ENCODE measurements at places on chromosomes 12 and 14.
A peak's percentile ranks its signal among the peaks of the same experiment; 100 is the strongest.

GRCh38 chr12:3085341-3086139 lies 8.4 kb downstream of the TSPAN9 start:
- no peak for DNase-seq

GRCh38 chr14:59455411-59455810 lies 9.8 kb downstream of the GPR135 start:
- DNase-seq: no peak

GRCh38 chr12:104490186-104490585 lies 33.4 kb downstream of the CHST11 start:
- DNase-seq: no peak

DNA sequence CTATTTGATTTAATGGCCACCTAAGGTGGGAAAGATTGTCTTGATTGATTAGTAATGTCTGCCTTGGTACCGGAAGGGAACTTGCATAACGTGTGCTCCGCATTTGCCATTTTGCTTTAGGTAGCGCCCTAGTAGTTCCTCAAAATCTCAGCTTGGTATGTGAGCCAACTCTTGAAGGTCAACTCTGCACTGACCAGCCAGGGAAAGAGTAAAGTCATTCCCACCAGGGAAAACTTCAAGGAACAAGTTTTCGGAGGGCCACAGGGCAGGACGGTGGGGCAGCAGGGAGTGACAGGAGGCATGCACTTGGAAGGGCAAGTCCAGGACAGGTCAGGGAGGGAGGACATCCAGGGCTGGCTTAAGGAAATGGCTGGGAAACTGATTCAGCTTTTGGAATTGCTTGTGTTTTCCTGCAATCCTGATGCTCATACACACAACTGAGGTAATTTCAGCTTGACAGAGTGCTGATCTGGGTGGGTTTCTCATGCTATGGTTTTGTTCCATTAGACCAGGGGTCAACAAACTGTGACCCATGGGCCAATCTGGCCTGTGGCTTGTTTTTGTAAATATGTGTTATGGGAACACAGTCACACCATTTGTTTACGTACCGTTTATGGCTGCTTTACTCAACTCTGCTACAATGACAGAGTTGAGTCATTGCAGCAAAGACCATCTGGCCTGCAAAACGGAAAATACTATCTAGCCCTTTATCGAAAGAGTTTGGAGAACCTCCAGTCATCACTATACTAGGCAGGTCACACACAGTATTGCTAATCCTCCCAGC lies 184.5 kb downstream of the RBM19 start:
- DNase-seq: no peak

GRCh38 chr12:14924541-14924940 lies 13.8 kb downstream of the ERP27 start:
- no peak for DNase-seq

DNA sequence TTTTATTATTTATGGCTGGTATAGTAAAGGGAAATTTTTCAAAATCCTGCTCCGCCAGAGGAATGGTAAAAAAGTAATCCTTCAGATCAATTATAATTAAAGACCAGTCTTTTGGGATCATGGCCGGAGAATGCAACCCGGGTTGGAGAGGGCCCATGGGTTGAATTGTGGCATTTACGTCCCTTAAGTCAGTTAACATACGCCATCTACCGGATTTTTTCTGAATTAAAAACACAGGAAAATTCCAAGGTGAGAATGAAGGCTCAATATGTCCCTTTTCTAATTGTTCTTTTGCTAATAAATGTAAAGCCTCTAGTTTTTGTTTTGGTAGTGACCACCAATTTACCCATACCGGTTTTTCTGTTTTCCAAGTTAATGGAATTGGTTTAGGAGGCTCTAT lies 602.8 kb downstream of the ALG10 start:
- no peak for DNase-seq

GRCh38 chr14:64764641-64765520 lies 60.7 kb downstream of the PLEKHG3 start:
- peak; percentile 22 for DNase-seq

DNA sequence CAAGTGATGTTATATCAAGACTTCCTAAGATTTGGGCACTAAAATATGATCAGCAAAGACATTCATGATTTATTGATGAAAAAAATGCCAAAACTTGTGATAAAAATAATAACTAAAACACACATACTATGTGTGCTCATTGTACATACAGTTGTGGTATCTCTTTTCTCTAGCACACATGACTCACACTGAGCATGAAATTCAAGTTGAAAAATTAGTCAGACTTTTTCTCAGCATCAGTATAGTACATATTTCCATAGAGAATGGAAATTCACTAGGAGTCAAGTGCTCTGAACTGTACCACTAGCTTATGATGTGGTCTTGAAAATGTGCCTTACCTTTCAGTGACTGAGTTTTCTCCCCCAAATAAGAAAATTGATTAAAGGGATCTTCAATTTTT lies 471.8 kb upstream of the FLRT2 start:
- no peak for DNase-seq

DNA sequence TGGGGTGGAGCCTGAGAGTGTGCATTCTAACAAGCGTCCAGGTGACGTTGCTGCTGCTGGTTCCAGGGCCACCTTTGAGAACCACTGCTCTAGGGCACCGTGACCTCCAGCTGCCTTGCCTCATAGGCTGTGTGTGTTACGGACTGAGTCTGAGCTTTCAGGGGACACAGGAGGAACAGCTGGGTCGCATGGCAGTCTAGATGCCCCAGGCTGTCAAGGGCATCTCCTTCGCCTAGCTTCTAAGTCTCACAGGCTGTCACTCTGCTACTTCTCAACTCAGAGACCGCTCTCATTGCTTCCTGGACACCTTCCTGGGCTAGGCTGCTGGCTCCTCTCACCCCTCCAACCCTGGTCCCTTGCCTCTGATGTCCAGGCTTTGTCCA lies 965 bp downstream of the KRT73 start:
- no peak for DNase-seq

- DNase-seq: no peak
Measured at GRCh38 chr12:23204933-23205778, 580.2 kb downstream of the ETNK1 start.

DNA sequence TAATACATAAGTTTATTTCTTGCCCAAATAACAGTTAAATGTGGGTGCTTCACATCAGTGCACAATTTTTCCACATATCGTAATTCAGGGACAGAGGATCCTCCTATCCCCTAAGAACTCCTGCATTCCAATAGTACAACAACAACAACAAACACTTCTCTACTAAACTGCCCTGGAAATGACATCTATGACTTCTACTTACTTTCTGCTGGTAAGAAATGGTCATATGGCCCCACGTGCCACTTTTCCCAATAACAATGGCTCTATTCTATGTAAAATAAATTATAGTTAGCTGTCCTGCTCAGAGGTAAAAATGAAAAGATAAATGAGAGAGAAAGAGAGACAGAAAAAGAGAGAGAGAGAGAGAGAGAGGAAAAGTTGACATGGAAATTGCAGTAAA lies 308.5 kb downstream of the ATXN7L3B start:
- DNase-seq: no peak

GRCh38 chr12:26162905-26163304 lies 32.5 kb upstream of the SSPN start:
- DNase-seq: no peak

GRCh38 chr14:22646570-22647254 lies 2.6 kb upstream of the OR6J1 start:
- DNase-seq: no peak

DNA sequence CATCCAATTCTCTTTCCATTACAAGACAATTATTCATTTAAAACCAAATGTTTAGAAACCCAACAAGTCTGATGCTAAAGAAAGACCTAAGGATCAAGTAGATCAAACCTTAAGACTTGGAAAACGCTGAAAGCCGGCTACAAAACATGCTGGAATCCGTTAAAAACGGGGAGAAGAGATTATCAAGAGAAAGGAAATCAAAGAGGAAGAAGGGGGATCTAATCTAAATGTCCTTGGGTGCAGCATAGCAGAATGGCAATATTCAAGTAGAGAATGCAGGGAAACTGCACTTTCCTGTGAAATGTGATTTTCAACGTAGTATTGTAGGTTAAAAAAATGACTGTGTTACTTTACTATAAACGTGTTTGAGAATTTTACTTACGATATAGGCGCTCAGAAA lies 1.3 kb downstream of the PPP1R13B start:
- DNase-seq: no peak

- no peak for DNase-seq
Measured at GRCh38 chr12:98373025-98373554, 142.3 kb upstream of the TMPO start.

DNA sequence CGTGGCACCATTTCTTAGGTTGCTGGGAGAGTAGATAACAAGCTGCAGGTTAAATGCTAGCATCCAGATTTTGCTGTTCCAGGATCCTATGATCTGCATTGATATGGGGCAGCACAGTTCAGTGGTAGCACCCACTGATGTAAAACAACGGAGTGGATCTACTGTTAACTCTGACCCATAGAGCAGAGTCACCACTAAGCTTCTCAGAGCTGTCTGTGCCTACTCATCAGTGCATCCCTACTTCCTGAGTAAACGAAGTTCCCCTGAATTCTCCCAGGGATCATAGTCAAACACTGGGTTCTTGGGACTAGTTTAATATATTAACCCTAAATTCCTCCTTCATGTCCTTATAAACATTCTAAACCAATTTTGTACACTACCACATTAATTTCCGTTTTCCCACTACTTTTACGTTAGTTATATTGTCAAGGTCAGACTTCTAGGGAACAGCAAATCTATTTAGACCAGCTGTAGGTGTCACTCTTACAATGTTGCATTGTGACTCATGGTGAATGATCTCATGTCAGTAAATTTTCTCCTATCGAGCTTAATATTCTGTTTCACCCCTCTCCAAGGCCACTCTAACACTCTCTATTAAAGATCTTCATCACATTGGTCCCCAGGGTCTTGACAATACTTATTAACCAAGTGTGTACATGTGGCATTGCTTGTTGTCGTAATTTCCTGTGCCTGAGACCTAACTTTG lies 10.3 kb downstream of the RERGL start:
- no peak for DNase-seq

DNA sequence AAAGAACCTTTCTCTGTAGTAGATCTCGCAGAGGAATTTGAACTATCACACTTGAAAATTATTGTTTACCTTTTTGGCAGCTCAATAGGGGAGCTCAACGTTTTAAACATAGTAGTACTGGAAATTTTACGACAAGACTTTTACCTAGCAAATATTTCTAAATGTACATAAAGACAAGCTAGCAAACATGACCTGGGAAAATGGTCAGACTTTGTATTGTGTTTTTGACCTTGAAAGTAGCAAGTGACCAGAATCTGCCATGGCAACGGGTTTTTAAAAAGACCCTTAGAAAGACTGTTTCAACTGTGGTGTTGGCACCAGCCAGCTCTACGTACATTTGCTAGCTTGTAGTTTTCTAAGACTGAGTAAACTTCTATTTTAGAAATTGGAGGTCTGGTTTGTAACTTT lies 20.2 kb upstream of the A2M start:
- no peak for DNase-seq

GRCh38 chr14:92750994-92751400 lies 2.6 kb upstream of the LGMN start:
- no peak for DNase-seq

GRCh38 chr12:109531411-109531810 lies 41.9 kb downstream of the MMAB start:
- DNase-seq: no peak

DNA sequence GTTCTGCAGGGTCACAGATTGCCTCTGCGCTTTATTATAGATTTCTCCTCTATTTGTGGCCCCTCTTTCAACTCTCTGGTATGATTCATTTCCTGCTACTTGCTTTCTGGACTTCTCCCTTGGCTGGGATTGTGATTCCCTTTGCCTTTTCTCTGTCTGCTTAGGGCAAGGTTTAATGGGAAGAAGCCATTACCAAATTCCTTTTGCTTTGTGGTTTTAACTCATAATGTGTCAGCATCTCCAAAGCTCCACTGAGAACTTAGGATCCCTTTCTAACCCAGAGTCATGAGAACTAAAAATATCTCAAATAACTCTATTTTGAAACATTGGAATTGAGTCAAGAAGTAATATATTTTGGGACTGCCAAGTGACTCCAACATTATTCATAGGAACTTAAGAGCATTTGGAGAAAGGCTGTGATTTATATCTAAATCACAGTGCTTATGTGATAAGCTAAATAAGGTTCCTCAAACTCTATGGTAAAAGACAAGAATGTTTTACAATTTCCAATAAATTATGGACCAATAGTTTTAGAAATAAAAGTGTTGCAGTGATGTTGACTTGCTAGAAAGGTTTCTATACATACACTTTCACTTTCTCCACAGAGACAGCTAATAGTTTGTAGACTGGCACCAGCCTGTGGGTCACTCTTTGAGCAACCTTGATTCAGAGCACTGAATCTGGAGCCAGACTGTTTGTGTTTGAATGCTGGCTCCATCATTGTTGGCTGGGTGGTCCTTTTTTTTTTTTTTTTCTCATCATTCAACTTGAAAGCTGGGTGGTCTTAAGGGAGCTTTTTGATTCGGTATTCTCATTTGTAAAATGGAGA lies 93.9 kb downstream of the DACT1 start:
- DNase-seq: no peak

DNA sequence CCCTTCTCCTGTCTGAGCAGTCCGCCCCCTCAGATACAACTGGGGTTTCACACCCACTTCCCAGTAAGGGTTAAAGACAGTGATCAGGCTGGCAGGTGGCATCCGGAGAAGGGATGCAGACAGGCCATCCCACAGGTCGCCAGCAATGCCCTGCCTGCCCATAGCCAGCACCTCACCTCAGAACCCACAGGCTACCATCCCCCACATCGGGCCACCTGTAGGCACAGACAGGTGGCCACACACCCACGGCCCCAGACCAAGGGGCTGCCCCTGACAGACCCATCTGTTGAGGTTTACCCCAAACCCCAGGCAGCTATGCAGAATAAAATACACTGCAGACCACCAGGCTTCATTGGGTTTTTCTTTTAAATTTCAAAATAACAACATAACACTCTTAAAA lies 57.5 kb downstream of the CCNK start:
- no peak for DNase-seq

GRCh38 chr12:49161092-49161795 lies 27.6 kb downstream of the TUBA1A start:
- no peak for DNase-seq

DNA sequence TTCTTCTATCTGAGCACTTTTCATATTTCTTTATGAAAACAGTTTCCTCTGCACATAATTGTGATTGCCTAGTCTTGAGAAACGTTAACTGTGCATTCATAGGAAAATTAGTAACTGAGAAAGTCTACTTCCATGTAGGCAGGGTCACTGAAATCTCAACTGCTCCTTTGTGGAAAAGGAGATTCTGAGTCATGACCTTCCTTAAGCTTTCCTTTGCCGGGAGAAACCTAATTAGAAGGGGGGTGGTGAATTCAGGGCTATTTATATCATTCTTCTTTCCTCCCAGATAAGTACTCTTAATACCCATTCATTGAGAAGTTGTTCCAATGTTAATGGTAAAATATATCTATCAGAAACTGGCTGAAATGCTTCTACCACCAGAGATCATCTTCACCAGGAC lies 751.0 kb upstream of the TMEM132C start:
- DNase-seq: no peak

- no peak for DNase-seq
Measured at GRCh38 chr12:118536306-118536906, 160.1 kb downstream of the SUDS3 start.

DNA sequence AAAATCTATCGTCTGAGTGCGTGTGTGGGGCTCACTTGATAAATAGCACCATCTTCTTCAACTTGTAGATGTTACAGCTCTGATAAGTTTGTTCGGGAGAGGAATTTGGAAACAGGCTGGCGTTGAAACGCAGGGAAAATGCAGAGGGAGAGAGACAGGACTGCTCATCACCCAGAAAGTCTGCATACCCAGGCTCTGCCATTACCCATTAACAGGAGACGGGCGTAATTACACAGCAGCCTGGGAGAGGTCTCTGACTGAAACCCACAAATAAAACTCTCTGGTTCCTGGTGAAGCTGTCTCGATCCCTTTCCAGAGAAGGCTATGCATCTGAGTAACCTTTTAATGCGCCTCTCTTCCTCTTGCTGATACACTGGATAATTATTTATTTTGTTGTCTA lies 547.3 kb downstream of the BCL11B start:
- DNase-seq: no peak

Data from stimulated activated CD8-positive, alpha-beta memory T cell treated with anti-CD3 and anti-CD28 coated beads, Interleukin-15, amount 100 ng/mL, for 24 hours (primary cell).